Heart left ventricle (tissue), 16 donors: ENCODE measurements at places on chromosomes 6 and 20. TPM values are rescaled to one million over a fixed set of nuclear protein-coding genes. Genes with fewer than 3 reads are reported as not detected.
A peak's percentile ranks its signal among the peaks of the same experiment; 100 is the strongest.

SAMD3 gene
- 1.5 TPM for total RNA-seq

- H3K27ac ChIP-seq: peak overlapping the region; percentile 98
- peak overlapping the region; percentile 76 for H3K4me3 ChIP-seq
- H3K36me3 ChIP-seq: peaks cover 2% of the 10 kb centered on the region
- DNase-seq: no peak
These were observed 72.4 kb downstream of the HFE start for GRCh38 chr6:26159357-26160273.

DNA sequence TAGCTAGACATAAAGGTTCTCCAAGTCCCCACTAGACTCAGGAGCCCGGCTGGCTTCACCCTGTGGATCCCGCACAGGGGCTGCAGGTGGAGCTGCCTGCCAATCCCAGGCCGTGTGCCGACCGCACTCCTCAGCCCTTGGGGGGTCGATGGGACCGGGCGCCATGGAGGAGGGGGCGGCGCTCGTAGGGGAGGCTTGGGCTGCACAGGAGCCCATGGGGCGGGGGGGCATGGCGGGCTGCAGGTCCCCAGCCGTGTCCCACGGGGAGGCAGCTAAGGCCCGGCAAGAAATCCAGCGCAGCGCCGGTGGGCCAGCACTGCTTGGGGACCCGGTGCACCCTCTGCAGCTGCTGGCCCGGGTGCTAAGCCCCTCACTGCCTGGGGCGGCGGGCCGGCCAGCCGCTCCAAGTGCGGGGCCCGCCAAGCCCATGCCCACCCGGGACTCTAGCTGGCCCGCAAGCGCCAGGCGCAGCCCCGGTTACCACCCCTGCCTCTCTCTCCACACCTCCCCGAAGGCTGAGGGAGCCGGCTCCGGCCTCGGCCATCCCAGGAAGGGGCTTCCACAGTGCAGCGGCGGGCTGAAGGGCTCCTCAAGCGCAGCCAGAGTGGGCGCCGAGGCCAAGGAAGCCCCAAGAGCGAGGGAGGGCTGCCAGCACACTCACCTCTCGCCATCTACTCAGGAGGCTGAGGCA lies 26.5 kb upstream of the ID1 start:
- H3K27ac ChIP-seq: no peak overlapping the region
- no peak for DNase-seq
- H3K4me1 ChIP-seq: peaks cover 6% of the 10 kb centered on the region
- H3K27me3 ChIP-seq: no peaks in the 10 kb centered on the region
- no peak overlapping the region for H3K4me3 ChIP-seq

SFTA2 gene
- not detected for total RNA-seq

- H3K4me3 ChIP-seq: no peak overlapping the region
- peaks cover 10% of the 10 kb centered on the region for H3K27me3 ChIP-seq
- H3K4me1 ChIP-seq: peaks cover 23% of the 10 kb centered on the region
- H3K36me3 ChIP-seq: no peaks in the 10 kb centered on the region
- no peak overlapping the region for H3K27ac ChIP-seq
These were observed 3.9 kb upstream of the TEAD3 start for GRCh38 chr6:35500782-35501181.

GID8 gene
- 16.6 TPM for total RNA-seq

VWA7 gene
- total RNA-seq: 25.8 TPM

DNA sequence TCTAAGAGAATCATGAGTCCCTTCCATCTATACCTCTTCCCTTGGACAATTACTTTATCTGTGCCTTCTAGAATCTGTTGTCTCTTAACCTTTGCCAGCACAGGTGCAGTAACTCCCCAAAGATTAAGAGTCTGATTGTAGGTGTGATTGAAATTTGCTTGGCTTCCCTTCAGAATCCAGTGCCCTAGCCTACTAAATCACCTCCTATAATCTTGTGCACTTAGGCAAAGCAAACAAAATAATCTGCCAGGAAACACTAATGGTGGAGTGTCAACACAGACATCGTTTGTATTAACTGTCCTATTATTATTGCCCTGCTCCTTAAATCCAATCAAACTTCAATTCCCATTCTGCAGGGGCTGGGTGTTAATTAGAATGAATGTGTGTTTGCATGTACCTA lies 28.0 kb downstream of the ID4 start:
- H3K36me3 ChIP-seq: no peaks in the 10 kb centered on the region
- H3K4me3 ChIP-seq: no peak overlapping the region
- H3K4me1 ChIP-seq: no peaks in the 10 kb centered on the region
- no peak overlapping the region for H3K27ac ChIP-seq
- H3K27me3 ChIP-seq: peaks cover 3% of the 10 kb centered on the region
- DNase-seq: no peak

DNA sequence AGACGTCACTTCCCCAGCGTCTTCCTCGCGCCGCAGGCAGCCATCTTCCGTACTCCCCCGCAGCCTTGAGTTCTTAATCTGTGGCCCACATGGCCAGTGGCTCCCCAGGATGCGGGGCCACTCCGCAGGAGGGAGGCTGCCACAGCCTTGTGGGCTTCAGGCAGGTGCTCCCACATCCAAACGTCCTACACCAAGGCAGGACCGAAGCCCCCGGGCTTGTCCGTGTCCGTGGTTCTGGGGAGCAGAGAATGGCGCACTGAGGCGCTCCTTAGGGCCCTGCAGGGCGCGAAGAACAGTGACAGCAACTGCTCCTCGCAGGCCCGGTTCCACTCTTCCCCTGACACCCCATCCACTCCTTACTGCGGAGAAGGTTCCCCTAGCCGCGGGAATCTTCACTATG lies 755.8 kb downstream of the PRIM2 start:
- H3K4me1 ChIP-seq: no peaks in the 10 kb centered on the region
- no peak overlapping the region for H3K4me3 ChIP-seq

DNA sequence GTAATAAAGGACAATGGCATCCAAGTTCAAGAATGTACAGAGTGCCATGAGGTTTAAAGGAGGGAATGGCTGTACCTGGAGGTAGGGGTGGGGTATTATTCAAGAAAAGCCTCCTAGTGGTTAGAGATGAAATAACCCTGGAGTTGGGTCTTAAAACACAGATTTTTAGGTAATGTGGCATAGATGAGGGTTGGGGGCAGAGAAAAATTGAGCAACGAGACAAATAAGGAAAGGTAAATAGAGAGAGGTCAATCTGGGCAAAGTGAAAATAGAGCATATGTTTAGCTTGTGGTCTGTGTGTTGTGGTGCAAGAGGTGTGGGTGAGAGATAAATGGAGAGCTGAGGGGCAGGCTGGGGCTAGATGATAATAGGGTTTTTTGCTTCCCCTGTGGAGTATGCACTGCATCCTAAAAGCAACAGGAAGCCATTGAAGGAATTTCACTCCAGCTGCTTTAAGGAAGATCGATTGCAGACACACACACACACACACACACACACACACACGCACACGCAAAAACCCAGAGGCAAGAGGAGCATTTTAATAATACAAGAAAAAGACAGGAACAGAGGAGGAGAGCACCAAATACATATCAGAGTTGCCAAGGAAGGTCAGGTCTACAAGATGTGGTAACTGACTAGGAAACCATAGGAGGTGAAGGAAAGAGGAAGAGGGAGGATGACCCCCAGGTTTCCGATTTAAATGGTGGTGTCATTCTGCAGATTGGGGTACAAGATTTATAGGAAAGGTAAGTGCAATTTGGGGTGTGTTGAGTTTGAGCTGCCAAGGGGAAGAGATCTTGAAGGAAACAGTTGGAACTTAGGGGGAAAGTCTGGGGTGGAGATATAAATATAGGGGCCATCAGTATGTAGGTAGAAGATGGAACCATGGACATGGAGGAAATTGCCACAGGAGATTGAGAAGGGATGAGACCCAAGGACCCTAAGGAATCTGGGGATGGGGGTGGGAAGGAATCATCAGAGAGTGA lies 31.3 kb upstream of the ADGRF1 start:
- no peak overlapping the region for H3K4me3 ChIP-seq
- DNase-seq: no peak
- H3K36me3 ChIP-seq: no peaks in the 10 kb centered on the region
- H3K27ac ChIP-seq: no peak overlapping the region

GDAP1L1 gene
- total RNA-seq: not detected

DNA sequence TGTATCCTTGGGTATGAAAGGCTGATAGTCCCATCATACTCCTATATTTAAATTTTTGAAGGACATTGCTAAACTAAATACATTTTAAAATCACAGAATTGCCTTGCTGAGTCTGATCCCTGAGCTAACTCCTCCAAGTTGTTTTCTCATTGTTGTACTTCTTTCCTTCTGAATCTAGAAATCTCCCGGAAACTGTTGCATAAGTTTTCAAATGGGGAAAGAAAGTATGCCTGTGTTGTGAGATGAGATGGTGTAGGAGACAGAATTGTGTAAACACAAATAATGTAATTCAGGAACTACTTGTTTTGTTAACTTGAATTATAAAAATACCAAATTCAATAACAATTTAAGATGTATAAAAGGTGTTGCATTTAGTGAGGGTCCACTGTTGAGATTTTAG lies 7.3 kb downstream of the PNRC1 start:
- H3K27ac ChIP-seq: no peak overlapping the region
- no peaks in the 10 kb centered on the region for H3K27me3 ChIP-seq
- H3K4me1 ChIP-seq: peaks cover 30% of the 10 kb centered on the region
- H3K36me3 ChIP-seq: peaks cover 30% of the 10 kb centered on the region

CAGE1 gene
- total RNA-seq: not detected

- peaks cover 26% of the 10 kb centered on the region for H3K4me1 ChIP-seq
- H3K4me3 ChIP-seq: no peak overlapping the region
- DNase-seq: no peak
- H3K36me3 ChIP-seq: no peaks in the 10 kb centered on the region
These were observed 35.3 kb upstream of the EZR start for GRCh38 chr6:158854214-158855101.

TPX2 gene
- total RNA-seq: 0.62 TPM

- H3K4me3 ChIP-seq: no peak overlapping the region
- peaks cover 52% of the 10 kb centered on the region for H3K36me3 ChIP-seq
These were observed 24.8 kb downstream of the RNF146 start for GRCh38 chr6:127291495-127291894.

- peaks cover 38% of the 10 kb centered on the region for H3K36me3 ChIP-seq
- no peak for DNase-seq
- H3K4me1 ChIP-seq: no peaks in the 10 kb centered on the region
These were observed 52.6 kb upstream of the SLC22A1 start for GRCh38 chr6:160069050-160069454.

ADRM1 gene
- total RNA-seq: 145 TPM

AVP gene
- not detected for total RNA-seq

DNA sequence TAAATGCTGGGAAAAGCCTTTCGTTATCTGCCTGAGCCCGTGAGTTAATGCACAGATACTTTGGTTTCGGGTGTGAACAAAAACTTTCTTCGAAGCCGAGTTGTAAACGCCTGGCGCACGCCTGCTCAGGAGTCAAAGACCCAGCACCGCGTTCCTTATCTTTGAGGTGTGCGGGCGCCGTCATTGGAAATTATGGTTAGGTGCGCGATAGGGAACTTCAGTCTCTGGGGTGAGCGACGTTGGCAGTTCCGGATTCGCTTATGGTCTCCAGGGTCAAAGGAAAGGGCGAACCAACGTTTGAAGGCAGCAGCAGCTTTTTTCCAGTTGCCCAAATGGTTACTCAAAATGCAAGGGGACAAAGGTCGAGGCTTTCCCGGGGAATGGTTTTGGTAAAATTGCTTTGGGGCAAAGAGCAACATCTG lies 853 bp downstream of the SLC22A3 start:
- no peak for DNase-seq
- peaks cover 8% of the 10 kb centered on the region for H3K4me1 ChIP-seq
- H3K27me3 ChIP-seq: no peaks in the 10 kb centered on the region
- H3K36me3 ChIP-seq: no peaks in the 10 kb centered on the region
- H3K27ac ChIP-seq: no peak overlapping the region
- H3K4me3 ChIP-seq: peak overlapping the region; percentile 43

DNA sequence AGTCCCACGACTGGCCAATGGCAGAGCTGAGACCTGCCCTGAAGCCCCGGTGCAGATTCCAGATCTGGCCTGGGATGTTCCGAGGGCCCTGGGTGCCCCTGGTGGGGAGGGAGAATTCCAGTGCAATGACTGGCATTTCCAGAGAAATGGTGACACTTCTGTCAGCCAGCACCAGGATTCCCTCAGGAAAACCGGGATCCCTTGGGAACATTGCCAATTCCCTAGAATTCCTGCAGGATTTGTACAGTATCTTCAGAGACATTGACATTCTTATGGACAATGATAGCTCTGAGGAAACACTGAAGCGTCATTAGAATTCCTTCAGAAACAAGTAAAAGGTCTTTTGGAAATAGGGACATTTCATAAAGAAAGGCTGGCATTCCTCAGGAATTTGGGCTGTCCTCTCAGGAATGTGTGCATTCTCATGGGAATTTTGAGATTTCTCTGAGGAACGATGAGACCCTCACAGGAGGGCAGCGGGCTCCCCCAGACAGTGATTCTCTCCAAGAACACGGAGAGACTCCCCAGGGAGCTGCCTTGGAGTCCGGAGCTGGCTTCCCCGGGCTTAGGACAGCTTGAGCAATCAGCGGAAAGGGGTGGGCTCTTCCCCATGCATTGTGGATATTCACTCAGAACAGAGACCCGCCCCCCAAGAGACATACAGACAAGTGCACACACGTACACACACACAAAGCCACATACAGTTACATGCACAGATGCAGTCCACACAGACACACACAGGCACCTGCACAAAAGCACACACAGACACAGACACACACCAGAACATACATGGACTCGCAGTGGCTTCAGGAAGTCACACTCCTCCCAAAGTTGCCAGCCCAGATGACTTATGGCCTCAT lies 35.2 kb upstream of the BPIFA2 start:
- no peaks in the 10 kb centered on the region for H3K36me3 ChIP-seq
- no peak for DNase-seq
- H3K4me1 ChIP-seq: no peaks in the 10 kb centered on the region
- peaks cover 3% of the 10 kb centered on the region for H3K27me3 ChIP-seq
- H3K4me3 ChIP-seq: no peak overlapping the region

ZFP64 gene
- 6.5 TPM for total RNA-seq

DNA sequence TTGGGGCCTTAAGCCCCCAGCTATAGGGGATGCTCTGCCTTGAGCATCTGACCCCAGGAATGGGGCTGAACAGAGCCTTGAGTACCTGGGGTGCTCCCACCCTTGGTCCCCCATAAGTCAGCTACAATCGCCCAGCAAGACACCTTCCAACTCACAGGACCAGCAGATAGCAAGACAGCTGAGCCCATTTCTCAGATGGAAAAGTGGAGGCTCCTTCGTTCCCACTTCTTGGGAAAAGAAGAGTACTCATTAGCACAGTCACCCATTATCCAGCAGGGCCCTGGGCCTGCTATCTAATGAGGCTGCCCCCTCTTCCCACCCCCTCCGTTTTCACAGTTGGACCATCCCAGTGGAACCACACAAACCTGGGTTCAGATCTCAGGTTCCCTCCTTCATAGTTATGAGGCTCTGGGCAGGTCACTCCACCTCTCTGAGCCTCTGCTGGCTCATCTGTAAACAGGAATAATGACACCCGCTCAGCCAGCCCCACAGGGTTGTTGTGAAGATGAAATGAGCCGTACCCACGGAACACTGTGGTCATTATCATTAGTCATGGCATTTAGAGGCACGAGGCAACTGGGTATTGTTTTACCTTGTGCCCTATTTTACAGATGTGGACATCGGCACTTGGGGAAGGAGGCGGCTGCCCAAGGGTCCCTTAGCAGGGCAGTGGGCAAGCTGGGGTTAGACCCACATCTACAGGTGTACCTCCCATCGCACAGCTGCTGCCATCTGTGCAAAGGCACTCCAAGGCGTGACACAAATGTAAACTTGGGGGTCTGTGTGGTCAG lies 4.5 kb downstream of the LPIN3 start:
- H3K27ac ChIP-seq: no peak overlapping the region
- no peaks in the 10 kb centered on the region for H3K27me3 ChIP-seq
- peaks cover 26% of the 10 kb centered on the region for H3K36me3 ChIP-seq

MYL9 gene
- 1,698 TPM for total RNA-seq

SLC26A8 gene
- 0.29 TPM for total RNA-seq
